ENCODE measurements at places on chromosomes 7 and 10.

- H3K4me3 ChIP-seq, result no peak overlapping the region
- H3K27me3 ChIP-seq, result no peaks in the 10 kb centered on the region
- no peak overlapping the region for H3K27ac ChIP-seq
- DNase-seq, result no peak
- H3K36me3 ChIP-seq, result no peaks in the 10 kb centered on the region
These were observed 682.2 kb upstream of the ANKRD30A start for GRCh38 chr10:36443233-36443632.

- H3K36me3 ChIP-seq, result no peaks in the 10 kb centered on the region
- H3K27ac ChIP-seq, result no peak overlapping the region
- H3K4me3 ChIP-seq, result no peak overlapping the region
These were observed 178.5 kb downstream of the AMPH start for GRCh38 chr7:38452681-38453108.

GRCh38 chr10:71746344-71747037 is 26.8 kb downstream of the VSIR start:
- peaks cover 7% of the 10 kb centered on the region for H3K4me1 ChIP-seq
- DNase-seq, result no peak
- H3K4me3 ChIP-seq, result no peak overlapping the region
- H3K27ac ChIP-seq, result no peak overlapping the region

DNA sequence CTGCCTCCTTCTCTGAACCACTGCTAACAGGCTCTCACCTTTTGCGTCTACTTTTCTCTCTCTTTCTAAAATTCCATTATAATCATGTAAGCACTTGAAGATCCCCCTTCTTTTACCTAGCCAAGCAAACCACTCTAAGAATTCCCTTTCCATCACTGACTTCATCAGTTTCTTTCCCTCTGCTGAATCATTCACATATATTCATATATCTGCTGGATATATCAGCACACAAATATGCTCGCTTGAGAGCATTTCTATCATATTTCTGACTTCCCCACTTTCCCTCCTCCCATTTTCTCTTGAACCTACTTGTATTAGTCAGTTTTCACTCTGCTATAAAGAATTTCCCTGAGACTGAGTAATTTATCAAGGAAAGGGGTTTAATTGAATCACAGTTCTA is 84.2 kb upstream of the LRRN3 start:
- H3K27me3 ChIP-seq, result no peaks in the 10 kb centered on the region
- DNase-seq, result no peak
- H3K4me3 ChIP-seq, result no peak overlapping the region
- no peak overlapping the region for H3K27ac ChIP-seq
- H3K4me1 ChIP-seq, result peaks cover 7% of the 10 kb centered on the region

- no peaks in the 10 kb centered on the region for H3K27me3 ChIP-seq
- DNase-seq, result no peak
- no peak overlapping the region for H3K4me3 ChIP-seq
- no peaks in the 10 kb centered on the region for H3K36me3 ChIP-seq
- H3K27ac ChIP-seq, result peak overlapping the region; percentile 95
These were observed 296.5 kb upstream of the PITRM1 start for GRCh38 chr10:3468919-3469638.

- no peak overlapping the region for H3K4me3 ChIP-seq
- H3K4me1 ChIP-seq, result no peaks in the 10 kb centered on the region
- H3K27me3 ChIP-seq, result no peaks in the 10 kb centered on the region
These were observed 70.2 kb downstream of the HTR7 start for GRCh38 chr10:90787393-90788198.

DNA sequence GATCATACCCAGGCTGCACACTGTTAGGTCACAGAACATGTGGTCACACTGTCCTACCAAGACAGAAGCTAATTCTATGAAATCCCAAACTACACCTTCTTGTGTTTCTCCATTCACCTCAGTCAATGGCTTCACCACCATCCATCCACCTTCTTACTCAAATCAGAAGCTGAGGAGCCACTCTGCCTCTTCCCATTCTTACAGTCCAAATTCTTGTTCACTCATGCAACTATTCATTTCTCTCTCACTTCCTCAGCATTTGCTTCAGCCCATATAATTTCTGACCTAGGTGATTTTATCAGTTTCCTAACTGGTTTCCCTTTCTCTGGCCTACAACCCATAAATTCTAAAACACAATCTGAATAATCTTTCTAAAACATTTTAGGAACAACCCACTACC is 229.2 kb downstream of the LRRN3 start:
- H3K4me3 ChIP-seq, result no peak overlapping the region
- no peak overlapping the region for H3K27ac ChIP-seq
- no peaks in the 10 kb centered on the region for H3K4me1 ChIP-seq
- no peaks in the 10 kb centered on the region for H3K36me3 ChIP-seq
- no peaks in the 10 kb centered on the region for H3K27me3 ChIP-seq

DNA sequence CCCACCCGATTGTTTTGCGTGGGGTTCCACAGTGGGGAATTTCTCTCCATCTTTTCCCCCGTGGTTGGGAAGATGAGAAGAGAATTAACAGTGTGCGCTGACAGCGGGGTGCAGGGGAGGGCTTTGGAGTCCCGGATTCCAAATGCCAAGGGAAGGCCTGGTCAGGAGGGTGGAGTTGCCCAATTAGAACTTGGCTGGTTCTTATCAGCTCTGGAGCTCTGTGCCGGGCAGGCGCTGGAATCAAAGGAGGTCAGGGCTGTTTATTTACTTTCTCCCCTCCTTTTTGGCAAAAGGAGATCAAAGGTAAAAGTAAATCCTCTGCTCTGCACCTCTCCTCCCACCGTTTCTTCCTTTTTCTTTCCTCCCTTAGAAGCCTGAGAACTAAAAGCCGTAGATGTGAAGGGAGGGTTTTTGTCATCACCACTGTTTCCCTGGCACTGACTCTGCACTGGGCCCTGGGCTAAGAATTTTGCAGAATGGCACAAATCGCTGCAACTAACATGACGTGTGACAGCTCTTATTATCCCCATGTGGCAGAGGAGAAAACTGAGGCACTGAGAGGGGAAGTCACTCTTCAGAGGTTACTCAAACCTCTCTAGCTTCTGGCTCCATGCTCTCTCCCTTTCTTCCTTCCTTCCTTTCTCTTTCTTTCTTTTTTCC is 95.2 kb upstream of the ZNF716 start:
- no peak overlapping the region for H3K27ac ChIP-seq
- H3K4me3 ChIP-seq, result no peak overlapping the region
- DNase-seq, result no peak

DNA sequence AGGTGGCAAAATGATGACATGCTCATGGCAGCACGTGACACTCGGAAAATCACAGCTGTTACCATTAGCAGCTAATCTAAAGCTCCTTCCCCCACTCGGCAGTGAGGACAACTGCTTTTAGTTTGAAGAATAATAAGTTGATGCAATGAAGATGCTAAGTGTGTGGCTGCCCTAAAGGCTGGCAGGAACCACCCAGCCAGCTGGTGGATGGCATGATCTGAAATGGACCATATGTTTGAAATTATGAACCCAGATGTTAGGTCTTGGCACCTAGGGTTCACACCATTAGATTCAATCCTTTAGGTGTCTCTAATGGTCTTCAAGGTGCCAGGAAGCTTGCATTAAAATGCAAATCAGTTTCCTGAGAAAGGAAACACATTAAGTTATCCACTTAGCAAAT is 230.1 kb downstream of the WDR11 start:
- no peak overlapping the region for H3K27ac ChIP-seq
- no peaks in the 10 kb centered on the region for H3K36me3 ChIP-seq
- peaks cover 29% of the 10 kb centered on the region for H3K4me1 ChIP-seq
- no peak for DNase-seq
- no peak overlapping the region for H3K4me3 ChIP-seq

- H3K4me1 ChIP-seq, result no peaks in the 10 kb centered on the region
- no peaks in the 10 kb centered on the region for H3K36me3 ChIP-seq
- DNase-seq, result no peak
- H3K4me3 ChIP-seq, result no peak overlapping the region
These were observed 133.6 kb upstream of the JCAD start for GRCh38 chr10:30192846-30193608.

DNA sequence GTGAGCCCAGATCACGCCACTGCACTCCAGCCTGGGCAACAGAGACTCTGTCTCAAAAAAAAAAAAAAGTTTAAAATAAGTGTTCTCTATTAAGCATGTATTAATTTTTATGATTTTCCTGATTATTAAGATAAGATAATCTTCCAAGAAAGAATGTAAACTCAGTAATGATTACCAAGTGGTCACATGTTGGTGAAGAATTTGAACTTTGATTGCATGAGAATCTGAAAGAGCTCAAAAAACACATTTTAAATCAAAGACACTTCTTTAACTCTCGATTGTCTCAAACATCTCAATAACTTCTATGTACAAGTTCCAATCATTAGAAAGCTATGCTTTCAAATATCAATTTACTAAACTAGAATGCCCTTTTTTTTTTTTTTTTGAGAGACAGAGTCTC is 33.8 kb downstream of the SNX8 start:
- no peaks in the 10 kb centered on the region for H3K36me3 ChIP-seq
- no peak overlapping the region for H3K4me3 ChIP-seq
- H3K27me3 ChIP-seq, result no peaks in the 10 kb centered on the region
- no peak for DNase-seq
- H3K4me1 ChIP-seq, result no peaks in the 10 kb centered on the region
- H3K27ac ChIP-seq, result no peak overlapping the region

- peaks cover 8% of the 10 kb centered on the region for H3K4me1 ChIP-seq
- DNase-seq, result peak; percentile 84
- peak within 1 kb of the TSS; percentile 62 for H3K27ac ChIP-seq
- H3K4me3 ChIP-seq, result peak within 1 kb of the TSS; percentile 46
These were observed at the start of gene HOXA7 for GRCh38 chr7:27156508-27156898. HOXA7 (minus strand) TSS chr7:27156675; CDS start chr7:27156545, 130 bp downstream.

DNA sequence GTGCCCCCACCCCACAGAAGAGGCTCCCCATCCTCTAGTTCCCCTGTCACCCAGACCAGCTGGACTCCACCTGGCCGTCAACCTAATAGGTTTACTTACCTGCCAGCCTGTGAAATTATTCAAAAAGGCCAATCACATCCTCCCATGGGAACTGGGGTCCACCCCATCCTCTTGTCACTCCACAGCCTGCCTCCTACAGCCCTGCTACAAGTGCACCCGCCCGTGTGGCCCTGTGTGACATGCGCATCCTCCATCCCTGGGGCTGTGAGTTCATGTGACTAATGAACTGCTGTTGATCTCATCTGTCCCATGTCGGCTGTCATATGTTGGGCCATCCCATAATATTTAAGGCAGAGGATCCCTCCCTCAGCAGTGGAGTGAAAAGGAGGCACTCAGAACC is 39.4 kb downstream of the AOC1 start:
- no peaks in the 10 kb centered on the region for H3K36me3 ChIP-seq
- no peaks in the 10 kb centered on the region for H3K4me1 ChIP-seq
- no peaks in the 10 kb centered on the region for H3K27me3 ChIP-seq
- no peak overlapping the region for H3K4me3 ChIP-seq
- no peak for DNase-seq
- no peak overlapping the region for H3K27ac ChIP-seq

- H3K27me3 ChIP-seq, result no peaks in the 10 kb centered on the region
- no peak overlapping the region for H3K4me3 ChIP-seq
- no peaks in the 10 kb centered on the region for H3K4me1 ChIP-seq
- no peak for DNase-seq
These were observed 46.2 kb downstream of the CELF2 start for GRCh38 chr10:11063856-11064255.

- H3K4me3 ChIP-seq, result no peak overlapping the region
- H3K27ac ChIP-seq, result no peak overlapping the region
- H3K36me3 ChIP-seq, result 0 out of 2 replicates have a peak, but pooled peaks cover 3% of the 10 kb centered on the region
- H3K27me3 ChIP-seq, result no peaks in the 10 kb centered on the region
- H3K4me1 ChIP-seq, result peaks cover 6% of the 10 kb centered on the region
These were observed 141.9 kb upstream of the SAMD8 start for GRCh38 chr10:74969530-74969929.

- H3K4me3 ChIP-seq, result no peak overlapping the region
- peaks cover 15% of the 10 kb centered on the region for H3K36me3 ChIP-seq
- no peak overlapping the region for H3K27ac ChIP-seq
- no peaks in the 10 kb centered on the region for H3K4me1 ChIP-seq
- DNase-seq, result no peak
These were observed 10.5 kb downstream of the MKLN1 start for GRCh38 chr7:131338173-131338572.

- no peak for DNase-seq
- H3K36me3 ChIP-seq, result peaks cover 4% of the 10 kb centered on the region
- no peak overlapping the region for H3K27ac ChIP-seq
- H3K4me1 ChIP-seq, result no peaks in the 10 kb centered on the region
- no peaks in the 10 kb centered on the region for H3K27me3 ChIP-seq
These were observed 25.1 kb downstream of the ZMIZ1 start for GRCh38 chr10:79093658-79094411.

DNA sequence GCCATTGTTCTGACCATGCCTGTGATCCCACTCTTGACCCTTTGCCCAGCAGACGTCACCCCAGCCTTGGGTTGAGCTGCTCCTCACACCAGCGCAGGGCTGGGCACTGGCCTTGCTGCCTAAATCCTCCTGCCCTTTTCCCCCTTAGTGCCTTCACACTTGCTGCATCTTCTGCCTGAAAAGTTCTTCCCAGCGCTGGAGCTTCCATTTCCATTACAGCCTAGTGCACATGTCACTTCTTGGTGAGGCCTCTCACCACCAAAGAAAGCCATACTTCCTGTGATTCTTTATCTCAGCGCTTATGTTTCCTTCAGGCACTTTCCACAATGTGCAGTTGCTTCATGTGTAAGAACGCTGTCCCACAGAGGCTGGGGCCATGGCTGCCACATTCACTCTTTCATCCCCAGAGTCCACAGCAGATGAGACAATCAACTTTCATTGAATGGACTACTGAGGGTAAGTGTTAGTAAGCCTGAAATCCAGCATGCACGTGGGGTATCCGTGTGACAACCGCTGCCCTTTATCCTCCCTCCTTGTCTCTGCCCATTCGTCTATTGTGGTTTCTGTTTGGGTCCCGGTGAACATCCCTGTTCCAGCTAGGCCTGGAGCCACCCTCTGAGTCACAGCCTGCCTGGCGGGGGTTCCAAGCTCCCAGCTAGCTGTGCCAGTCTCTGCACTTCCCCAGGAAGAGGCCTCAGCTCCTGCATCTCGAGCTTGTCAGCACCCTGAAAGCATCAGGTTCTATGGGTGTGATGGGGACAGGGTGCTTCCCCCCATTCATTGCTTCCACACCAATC is 37.3 kb downstream of the ADRA2A start:
- H3K27ac ChIP-seq, result no peak overlapping the region
- no peaks in the 10 kb centered on the region for H3K27me3 ChIP-seq
- no peaks in the 10 kb centered on the region for H3K36me3 ChIP-seq
- DNase-seq, result no peak

DNA sequence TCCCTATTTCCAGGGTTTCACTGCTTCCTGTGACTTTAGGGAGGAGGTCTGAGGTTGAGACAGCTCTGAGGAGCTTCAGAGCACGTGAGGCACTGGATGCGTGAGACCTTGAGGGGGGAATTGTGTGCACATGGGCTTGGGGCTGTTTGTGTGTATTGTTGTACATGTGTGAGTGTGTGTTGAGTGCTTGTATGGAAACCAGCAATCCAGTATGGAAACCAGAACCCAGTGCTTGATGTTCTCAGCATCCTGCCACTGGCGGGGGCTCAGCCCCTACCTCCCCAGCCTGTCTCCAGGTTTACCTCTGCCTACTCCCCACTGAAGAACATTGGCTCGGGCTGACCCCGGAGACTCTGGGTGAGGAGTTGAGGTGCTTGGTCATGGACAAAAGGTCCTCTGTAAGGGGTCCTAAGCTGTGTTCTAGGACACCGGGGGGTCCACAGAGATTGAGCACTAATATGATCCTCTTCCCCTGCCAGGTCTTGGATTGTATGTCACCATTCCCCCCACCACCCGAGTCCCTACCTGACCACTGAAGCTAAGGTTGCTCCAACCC is 20.8 kb downstream of the SFTPD start:
- DNase-seq, result no peak
- peaks cover 10% of the 10 kb centered on the region for H3K27me3 ChIP-seq
- no peaks in the 10 kb centered on the region for H3K4me1 ChIP-seq
- no peaks in the 10 kb centered on the region for H3K36me3 ChIP-seq

GRCh38 chr7:158976849-158977593 is 120.7 kb downstream of the DYNC2I1 start:
- no peak for DNase-seq
- H3K27ac ChIP-seq, result no peak overlapping the region
